Fibroblast of pulmonary artery (primary cell): ENCODE measurements at places on chromosomes 11 and 22.
A peak's percentile ranks its signal among the peaks of the same experiment; 100 is the strongest.

DNA sequence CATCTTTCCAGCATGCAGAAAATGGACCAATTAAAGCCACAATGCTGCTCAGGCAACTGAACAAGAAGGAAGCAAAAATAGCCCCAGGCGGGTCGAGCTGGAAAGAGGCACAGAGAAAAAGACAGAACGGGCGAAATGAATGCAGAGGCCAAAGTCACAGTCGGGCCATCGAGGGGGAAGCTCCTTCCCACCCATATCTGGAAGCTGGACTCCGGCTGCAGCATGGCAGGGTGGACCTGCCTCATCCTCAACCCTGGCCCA is 58.6 kb upstream of the PRDM11 start:
- DNase-seq = no peak

GRCh38 chr11:67464411-67465188 is 4.5 kb downstream of the TMEM134 start:
- DNase-seq = peak; percentile 44

- DNase-seq = no peak
These were observed 170.3 kb downstream of the CADM1 start for GRCh38 chr11:115333949-115334348.

- peak; percentile 46 for DNase-seq
These were observed 34.9 kb downstream of the JRKL start for GRCh38 chr11:96424693-96425092.

DNA sequence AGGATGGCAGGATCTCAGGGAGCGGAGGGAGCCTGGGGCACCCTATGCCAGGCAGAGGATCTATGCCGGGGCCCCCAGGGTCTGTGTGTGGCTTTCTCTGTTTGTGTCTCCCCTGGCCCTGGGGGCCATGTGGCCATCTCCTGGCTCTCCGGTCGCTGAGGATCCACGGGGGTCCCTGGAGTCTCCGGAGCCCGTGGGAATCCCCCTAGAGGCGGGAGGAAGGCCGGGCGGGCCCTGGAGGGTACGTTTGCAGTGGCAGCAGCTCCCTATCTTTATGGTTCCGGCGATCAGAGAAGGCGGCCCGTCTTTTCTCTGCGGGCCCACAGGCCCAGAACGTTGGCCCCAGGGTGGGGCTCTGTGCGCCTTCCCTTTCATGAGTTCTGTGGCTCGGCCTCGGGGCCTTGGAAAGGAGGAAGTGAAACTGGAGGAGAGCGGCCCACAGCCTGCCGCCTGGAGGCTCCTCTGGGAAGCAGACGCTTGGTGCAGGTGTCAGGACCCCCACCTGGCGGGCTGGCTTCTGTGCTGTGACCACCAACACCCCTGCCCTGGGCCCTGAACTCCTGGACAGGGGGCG is 82.1 kb downstream of the KCNQ1 start:
- no peak for DNase-seq

GRCh38 chr11:94117871-94118270 is 10.8 kb upstream of the PANX1 start:
- DNase-seq = peak; percentile 14

- no peak for DNase-seq
These were observed at the start of gene FAM180B for GRCh38 chr11:47586098-47586855. Gene FAM180B (plus strand): TSS chr11:47586678. CDS start chr11:47586769, 91 bp downstream.

DNA sequence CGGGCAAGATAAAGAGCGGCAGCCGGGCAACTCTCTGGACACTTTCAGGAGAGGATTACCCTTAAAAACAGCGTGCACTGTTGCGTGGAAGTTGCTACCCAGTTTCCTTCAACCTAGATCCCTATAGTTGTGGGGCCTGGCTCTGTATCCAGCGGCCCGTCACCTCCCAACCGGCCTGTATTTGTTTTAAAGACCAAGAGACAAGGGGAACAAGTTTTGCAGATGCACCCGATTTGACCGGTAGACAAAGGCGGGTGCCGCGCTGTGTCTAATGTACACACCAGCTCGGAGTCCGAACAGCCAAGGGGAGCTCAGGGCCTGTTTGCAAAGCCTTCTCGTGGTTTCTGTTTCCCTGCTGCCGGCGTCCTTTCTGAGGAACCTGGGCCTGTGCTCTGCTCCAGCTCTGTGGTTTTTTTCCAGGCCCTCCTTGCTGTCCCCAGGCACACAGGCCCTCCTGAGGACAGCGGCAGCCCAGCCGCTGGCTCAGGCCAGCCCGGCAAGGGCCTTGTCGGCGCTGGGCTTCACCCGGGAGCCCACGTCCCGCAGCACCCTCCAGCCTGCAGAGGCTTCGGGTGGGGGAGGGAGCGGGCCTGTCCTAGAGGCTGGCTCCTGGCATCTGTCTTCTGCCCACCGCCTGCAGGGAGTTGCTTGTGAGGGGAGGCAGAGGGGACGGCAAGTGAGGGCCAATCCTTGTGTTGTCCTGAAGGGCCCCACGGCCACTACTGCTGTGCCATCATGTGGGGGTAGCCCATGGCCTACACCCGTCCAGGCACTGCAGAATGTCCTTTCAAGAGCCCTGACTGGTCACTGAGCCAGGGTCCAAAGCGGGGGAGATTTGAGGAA is 1.4 kb downstream of the TBX1 start:
- DNase-seq = no peak

- DNase-seq = no peak
These were observed 20.1 kb downstream of the CSRP3 start for GRCh38 chr11:19181531-19182261.

- DNase-seq = no peak
These were observed 1.0 kb upstream of the NPAS4 start for GRCh38 chr11:66419825-66420224.

- DNase-seq = no peak
These were observed 1.2 kb downstream of the BACE1 start for GRCh38 chr11:117314840-117315239.

DNA sequence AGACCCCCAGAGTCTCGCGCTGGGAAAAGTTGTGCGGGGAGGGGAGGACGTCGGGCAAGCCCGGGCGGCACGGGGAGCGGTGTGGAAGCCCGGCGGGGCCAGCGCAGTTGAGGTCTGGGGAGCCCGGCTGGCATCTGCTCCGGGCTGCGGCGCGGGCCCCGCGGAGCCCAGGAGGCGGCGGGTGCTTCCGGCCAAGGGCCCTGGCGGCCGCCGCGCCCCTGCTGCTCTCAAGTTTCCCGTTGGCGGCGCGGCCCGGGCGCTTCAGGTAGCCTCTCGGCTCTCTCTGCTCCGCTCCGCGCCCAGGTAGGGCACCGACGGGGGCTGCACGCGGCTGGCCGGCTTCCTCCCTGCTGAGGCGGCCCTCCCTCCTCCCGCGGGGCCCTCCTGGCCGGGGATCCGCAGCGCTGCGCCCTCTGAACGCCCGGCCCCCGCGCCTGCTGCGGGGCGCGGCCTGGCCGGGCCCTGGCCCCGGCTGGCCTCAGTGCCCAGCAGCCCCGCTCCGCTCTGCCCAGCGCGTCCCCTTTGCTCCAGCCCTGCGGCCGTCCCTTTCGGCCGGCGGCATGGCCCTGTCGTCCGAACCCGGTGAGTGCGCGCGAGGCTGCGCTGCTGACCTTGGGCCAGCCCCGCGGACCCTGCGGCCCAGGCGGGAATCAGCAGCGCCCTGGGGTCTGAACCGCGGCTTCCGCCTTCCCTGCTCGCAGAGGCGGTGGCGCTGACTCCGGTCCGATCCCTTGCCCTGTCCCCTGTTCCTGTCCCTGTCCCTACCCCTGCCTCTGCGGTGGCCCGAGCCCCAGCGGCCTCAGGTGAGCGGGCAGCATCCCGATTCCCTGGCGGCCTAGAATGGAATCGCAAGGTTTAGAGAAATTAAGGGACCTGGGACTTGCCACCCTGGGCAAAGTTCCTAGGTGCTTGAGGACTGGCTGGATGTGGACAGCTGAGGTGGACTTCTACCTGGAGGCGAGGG is 4.3 kb upstream of the AMPD3 start:
- peak; percentile 26 for DNase-seq

DNA sequence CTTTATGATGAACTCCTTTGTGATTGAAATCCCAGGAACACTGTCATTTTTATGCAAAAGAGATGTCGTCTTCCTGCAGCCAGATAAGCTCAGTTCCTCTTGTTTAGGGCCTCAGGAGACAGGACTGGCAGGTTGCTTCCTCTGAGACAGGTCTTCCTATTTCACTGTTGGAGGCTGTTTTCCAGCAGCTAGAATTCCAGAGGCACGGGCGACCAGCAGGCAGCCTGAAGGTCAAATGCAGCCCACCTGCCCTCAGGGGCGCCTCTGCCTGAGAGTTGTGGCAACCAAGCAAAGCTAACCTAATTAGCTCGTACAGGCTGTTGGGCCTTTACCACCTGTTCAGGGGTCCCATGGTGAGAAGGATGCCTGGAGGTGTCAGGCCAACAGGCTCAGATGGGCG is 22.3 kb downstream of the SLC6A5 start:
- no peak for DNase-seq

DNA sequence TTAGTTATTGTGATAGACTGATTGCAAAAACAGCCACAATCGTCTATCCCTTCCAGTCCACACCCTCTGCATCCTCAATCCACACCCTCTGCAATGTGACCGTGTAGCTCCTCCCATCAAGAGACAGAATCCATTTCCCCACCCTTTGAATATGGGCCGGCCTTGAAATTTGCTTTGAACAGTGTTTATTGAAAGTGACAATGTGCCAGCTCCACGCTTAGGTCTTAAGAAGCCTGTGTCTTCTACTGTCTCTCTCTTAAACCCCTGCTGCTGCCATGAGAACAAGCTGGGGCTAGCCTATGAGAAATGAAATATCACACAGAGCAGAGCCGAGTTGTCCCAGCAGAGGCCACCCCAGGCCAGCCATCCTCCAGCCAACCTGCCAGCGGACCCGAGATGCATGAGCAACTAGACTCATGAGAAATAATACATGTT is 22.3 kb upstream of the MICAL2 start:
- DNase-seq = peak; percentile 68

GRCh38 chr11:73429121-73429750 is 53.0 kb downstream of the RELT start:
- DNase-seq = peak; percentile 59

DNA sequence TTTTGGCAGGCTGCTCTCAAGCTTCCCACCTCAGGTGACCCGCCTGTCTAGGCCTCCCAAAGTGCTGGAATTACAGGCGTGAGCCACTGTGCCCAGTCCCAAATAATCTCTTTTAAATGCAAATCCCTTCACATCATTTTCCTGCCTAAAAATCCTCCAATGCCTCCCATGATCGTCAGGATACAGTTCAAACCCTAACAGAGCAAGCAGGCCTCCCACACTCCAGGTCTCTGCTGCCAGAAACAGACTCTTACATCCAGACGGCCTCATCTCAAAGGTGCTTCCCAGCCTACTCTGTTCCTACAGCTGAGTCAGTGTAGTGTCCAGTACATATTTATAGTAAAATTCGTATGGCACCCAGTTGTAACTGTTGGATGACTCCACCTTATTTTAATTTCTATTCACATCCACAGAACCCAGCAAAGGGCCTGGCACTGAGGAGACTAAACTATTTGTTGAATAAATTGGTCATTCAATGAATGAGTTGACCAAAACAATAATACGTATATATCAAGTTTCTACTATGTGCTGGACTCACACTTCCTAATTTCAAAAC is 8.2 kb downstream of the SIRT3 start:
- DNase-seq = no peak

GRCh38 chr11:27294654-27295053 is 68.4 kb downstream of the CCDC34 start:
- no peak for DNase-seq

GRCh38 chr11:94834911-94835593 is 66.9 kb downstream of the AMOTL1 start:
- DNase-seq = peak; percentile 44

DNA sequence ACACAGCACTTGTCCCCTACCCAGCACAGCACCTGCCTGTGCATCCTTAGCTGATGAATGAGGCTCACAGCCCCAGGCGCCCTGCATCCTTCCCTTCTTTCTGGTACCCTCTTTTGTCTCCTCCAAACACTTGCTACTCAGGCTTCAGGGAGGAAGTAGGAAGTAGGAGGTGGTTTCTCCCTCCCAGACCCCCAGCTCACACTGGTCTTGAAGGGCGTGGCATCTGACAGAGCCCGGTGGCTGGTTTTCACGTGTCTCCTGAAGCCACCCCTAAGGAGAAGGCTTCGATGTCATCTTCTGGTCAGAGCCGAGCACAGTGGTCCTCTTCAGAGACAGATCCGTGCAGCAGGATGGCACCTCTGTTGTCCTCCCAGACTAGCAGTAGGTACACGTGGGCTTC is 109.8 kb downstream of the PTPRJ start:
- no peak for DNase-seq

DNA sequence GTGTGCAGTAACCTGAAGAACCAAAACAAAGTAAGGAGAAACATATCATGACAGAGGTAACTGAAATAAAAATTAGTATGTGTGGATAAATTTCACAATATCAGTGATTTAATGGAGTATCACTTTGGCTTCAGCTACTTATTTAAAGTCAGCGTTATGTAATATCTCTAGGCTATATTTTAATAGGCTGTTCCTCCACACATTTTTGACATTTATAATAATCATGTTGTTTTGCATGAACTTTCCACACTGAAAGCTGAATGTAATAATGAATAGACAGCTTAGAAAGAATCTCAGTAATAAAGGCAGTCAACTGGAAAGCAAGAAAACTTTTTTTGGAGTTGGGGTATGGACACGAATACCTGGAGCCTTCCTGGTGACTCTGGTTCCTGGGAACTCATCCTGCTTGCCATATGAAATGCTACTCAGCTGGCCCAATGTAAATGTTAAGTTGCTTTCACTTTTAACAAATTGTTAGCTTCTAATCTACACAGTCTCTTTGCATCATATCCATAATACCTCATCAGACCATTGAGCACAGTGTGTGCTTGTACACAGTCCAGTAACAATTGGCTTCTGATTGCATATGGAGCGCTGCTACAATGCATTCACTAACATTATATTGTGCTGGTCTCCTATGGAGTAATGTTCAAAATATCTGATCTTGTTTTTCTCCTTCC is 257.7 kb downstream of the SOX6 start:
- no peak for DNase-seq

DNA sequence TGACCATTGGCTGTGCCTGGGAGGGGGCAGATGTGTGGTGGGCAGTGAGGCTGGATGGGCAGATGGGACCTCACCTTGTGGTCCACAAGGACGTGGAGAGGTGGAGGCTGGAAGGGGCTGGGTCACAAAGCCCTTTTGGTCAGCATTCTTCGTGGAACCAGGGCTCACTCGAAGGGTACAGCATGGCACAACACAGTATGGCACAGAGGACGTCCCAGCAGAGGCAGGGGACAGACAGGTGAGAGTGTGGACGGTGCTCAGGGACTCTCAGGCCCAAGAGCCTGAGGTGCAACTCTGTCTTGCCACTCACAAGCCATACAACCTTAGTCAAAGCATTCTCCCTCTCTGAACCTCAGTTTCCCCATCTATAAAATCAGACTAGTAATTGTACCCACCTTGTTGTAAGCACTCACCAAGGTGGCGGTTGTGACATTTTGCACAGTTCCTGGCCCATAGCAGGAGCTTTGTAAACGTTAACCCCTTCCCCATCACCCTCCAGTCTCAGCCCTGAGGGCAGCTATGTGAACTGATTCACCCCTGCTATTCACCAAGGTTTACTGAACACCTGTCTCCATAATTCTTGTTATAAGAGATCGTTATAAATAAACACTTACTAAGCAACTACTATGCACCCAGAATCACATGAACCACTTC is 11.6 kb upstream of the TSKU start:
- DNase-seq = no peak

GRCh38 chr11:119078675-119079420 is 5.8 kb upstream of the HMBS start:
- no peak for DNase-seq
